ENCODE measurements at places on chromosomes 2 and 18. TPM values are rescaled to one million over a fixed set of nuclear protein-coding genes. Genes with fewer than 3 reads are reported as not detected.
A peak's percentile ranks its signal among the peaks of the same experiment; 100 is the strongest.

The SERPINB13 gene
- total RNA-seq, result not detected

- no peak for DNase-seq
These were observed 181.9 kb upstream of the HAAO start for GRCh38 chr2:42974169-42974720.

DNA sequence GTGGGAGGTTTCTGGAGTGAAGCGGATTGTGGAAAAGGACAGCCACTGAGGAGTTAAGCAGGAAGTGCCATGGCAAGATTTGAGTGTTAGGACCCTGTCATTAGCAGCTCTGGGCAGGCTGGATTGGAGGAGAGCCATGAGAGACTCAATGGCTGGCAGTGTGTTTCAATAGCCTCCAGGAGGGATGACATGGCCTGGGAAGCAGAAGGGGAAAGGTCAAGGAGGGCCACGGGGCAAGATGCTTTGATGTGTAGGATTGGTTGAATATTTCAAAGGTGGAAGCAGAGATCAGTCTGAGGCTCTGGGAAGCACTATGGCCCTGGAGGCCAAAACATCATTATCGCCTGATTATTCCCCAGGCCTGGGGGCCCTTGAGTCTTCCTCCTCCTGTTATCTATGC is 229.0 kb upstream of the HS6ST1 start:
- no peak for DNase-seq

DNA sequence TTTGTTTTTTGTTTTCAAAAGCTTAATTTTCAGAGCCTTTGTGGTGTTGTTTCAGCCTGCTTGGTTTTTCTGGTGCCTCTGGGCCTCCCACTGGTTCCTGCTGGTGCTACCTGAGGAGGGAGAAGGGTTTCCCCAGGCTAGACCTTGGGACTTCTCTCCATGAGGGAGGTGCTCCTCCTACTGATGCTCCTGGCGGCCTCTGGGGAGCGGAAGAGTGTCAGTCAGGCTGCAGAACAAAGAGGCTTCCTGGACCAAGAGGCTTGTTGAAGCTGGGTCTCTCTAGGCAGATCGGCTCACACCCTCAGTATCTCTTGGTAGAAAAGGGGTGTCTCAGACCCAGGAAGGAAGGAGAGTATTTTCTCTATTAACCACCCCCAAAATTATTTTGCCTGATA is 32.2 kb downstream of the RFX8 start:
- DNase-seq, result no peak

The CKAP2L gene
- 25.2 TPM for total RNA-seq

DNA sequence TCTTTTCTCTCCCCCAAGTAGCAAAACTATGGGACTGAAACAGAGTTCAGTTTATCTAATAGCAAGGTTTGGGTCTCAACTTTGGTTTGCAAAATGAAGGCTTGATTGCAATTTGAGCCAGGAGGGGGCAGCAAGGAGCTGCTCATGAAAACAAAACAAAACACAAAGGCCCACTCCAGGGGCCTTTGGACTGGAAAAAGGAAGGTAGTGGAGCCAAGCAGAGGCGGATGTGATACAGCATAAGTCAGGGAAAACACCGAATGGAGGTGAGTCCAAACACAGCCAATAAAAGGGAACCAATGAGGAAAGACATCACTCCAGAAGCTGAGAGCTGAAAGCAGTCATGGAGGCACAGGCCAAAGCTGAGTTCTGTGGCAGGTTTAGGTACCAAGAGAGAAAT is 799.7 kb upstream of the ACVR2A start:
- DNase-seq, result peak; percentile 47
